Hypothalamus (tissue), 51 donors: ENCODE measurements at places on chromosomes 16 and 17.
A peak's percentile ranks its signal among the peaks of the same experiment; 100 is the strongest.

GRCh38 chr16:46897471-46897870 is 13.3 kb downstream of the GPT2 start:
- no peak for DNase-seq

DNA sequence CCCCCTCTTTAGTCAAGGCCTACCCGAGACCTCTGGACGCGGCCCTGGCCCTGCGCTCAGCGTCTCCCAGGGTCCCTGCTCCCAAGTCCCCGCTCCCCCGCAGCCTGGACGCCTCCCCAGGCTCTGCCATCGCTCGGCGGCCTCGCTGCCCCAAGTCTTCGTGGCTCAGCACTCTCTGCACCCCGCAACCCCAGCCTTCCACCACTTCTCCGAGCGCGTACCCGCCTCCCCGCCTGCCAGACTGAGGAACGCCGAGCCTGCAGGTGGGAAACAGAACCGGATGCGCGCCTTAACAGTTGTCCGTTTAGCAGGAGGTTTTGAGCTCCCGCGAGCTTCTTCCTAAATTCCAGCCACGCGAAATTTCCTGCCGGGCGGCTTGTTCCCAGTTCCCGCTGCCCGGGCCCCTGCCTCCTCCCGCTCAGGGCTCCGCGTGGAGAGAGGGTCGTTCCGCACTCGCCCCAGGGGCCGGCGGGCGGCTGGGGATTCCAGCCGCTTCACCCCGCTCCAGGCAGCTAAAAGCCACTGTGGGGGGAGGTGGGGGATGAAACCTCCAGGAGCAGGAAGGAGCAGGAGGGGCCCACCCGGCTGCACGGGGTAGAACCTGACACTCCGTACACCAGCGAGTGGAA is 87.7 kb downstream of the KCNJ12 start:
- no peak for DNase-seq

DNA sequence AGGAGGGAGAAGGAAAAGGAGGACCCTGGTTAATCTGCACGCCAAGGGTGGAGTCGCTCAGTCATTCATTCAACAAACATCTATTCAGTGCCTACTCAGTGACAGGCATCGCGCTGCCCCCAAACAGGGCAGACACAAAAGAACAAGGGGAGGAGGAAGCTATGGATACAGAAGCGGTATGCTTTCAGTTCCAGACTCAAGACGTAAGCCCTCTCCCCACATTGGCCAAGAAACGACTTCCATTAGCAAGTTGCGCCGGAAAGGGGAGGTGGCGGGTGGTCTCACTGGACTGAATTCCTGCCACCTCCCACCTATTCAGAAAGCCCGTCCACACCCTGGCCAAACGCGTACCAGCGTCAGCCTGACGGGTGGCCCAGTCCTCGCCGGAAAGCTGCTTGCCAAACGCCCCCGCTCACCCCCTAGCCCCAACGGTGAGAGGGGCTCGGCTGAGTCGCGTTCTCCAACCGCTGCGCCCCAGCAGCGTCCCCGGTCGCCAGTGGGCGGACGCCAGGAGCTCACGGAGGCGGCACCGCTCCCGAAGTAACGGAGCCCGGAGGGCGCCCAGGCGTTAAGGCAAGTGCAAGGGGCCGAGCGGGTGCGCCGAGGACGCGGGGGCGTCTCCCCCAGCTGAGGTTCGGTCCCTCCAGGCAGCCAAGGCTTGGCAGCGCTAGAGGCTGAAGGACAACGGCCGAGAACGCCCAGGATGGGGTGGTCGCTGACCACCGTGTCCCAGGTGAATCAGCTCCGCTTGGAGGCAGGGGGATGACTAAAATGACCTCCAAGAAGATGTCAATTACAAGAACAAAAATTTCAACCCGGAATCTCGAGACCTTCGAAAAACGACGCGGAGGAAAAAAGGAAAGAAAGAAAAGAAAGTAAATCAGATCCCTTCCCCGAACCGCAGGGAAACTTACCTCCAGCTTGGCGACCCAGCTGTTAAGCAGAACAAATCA is 470.7 kb downstream of the SOX9 start:
- no peak for DNase-seq

DNA sequence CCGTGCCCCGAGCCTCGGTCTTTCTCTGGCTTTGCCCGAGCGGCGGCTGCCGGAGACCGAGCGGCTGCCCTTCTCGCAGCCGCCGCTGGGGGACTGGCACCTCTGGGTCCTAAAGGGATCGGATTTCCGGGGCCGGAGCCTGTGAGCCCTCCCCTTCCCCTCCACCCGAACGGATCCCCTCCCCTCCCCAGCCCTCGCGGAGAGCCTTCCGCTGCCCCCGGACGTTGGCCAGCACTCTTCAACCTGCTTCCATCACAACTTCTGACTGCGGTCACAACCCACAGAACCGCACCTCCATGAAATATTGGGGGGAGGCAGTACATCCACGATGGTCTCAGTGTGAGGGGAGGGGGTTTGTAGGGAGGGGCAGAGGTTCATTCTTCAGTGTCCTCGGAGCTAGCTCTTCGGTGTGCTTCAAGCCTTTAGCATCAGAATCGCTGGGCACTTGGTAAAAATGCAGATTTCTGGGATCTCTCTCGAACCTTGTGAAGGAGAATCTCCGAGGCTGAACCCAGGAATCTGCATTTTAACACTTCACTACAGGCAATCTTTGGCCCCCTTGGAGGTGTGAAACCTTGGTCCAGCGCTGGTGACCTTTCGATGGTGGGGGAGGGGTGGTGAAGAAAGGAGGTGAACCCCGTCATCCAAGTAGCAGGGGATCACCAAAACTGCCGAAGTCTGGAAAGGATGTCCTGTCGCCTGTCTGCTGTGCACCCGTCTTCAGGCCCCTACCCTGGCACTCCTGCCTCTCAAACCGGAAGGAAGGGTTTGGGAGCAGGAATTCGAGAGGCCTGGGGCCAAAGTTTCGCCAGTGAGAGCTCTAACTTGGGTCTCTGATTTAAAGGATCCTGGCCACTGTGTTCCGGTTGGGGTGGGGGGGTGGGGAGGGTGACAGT is 812 bp upstream of the PPP1R9B start:
- peak; percentile 83 for DNase-seq

- DNase-seq = no peak
Measured at GRCh38 chr16:58378401-58378800, 13.9 kb upstream of the GINS3 start.

GRCh38 chr17:73541111-73541510 is 103.1 kb downstream of the SDK2 start:
- no peak for DNase-seq

DNA sequence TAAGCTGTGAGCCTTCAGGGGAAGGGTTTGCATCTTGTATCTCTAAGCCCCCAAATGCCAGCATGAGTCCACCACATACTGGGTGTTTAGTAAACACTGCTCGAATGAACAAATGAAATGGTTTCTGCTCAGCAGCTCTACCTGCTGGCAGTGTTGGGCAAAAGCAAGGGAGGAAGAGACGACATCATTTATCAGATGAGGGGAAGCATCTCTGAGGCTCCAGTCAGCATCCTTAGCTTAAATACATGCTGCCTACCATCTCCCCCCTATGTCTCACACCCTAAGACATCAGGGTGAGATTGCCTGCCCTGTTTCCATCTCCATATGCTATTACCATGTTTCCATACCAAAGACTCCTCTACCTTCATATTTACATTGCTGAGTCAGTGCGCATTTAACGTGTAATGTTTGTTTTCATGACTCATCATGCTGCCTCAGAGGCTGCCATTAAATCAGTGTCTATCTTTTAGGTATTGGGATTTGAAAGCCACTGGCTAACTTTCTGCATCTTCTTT is 379.8 kb downstream of the UTP18 start:
- no peak for DNase-seq

- no peak for DNase-seq
Measured at GRCh38 chr16:87543436-87544191, 50.8 kb upstream of the ZCCHC14 start.

DNA sequence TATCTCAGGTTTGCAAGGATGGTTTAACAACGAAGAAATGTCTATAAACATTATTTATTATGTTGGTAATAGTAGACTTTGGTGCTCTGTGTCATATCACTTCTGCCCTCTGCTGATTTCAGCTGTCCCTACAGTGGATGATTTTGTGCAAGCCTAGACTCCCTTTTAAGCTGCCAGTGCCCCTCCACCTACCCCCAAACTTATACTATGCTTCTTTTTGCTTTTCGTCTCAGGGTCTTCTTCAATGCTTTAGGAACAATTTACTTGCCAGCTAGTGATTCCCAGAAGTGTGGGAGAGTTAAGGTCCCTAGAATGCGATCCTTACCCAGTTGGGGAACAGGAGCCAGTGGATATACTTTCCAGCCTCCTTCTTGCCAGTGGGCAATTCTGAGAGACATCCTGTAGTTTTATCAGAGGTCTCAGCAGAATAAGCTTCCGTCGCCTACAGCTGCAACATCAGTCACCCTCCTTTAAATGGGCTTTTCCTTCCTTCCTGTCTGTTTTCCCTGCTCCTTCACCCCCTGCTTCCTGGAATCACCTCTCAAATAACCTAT is 4.1 kb downstream of the ICAM2 start:
- no peak for DNase-seq
